ENCODE measurements at places on chromosomes 2 and 18.

DNA sequence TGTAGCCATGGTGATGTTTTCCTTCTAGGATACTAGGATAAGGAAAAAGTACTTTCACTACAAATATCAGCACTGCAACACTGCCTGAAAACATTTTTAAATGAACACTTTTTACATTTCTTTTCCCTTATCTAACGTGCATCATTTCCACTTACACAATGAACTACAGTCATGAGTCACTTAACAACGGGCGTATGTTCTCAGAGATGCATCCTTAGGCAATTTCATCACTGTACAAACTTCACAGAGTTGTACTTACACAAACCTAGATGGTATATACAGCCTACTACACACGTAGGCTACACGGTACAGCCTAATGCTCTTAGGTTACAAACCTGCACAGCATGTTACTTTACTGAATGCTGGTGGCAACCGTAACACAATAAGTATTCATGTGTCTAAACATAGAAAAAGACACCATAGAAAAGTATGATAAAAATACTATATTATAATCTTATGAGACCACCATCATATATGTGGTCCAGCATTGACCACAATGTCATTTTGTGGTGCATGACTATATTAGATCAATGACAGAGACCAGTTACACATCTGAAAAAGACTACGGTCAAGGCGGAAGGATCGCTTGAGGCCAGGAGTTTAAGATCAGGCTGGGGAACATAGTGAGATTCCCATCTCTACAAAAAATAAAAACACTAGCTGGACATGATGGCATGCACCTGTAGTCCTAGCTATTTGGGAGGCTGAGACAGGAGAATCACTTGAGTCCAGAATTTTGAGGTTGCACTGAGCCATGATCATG, 39.8 kb downstream of the WDR33 start:
- DNase-seq, result peak; percentile 21

- no peak for DNase-seq
Observed at GRCh38 chr18:23529604-23530003, 26.3 kb downstream of the RMC1 start.

DNA sequence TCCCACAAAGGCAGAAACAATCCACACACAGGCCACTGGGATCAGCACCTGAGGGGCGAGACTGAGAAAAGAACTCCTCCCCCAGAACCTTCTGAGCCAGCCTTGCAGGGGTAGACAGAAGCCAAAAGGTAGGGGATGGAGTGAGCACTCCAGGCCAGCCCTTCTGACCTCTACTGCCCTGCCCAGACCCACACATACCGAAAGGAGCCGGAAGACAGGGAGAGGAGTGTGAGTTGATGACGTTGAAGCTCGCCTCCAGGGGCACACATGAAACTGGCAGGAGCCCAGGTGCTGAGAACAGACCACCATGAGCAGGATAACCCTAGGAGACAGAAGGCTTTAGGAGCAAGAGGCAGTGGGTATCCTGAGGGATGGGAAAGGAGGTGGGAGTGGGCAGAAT, 1.8 kb downstream of the SLC23A3 start:
- no peak for DNase-seq

DNA sequence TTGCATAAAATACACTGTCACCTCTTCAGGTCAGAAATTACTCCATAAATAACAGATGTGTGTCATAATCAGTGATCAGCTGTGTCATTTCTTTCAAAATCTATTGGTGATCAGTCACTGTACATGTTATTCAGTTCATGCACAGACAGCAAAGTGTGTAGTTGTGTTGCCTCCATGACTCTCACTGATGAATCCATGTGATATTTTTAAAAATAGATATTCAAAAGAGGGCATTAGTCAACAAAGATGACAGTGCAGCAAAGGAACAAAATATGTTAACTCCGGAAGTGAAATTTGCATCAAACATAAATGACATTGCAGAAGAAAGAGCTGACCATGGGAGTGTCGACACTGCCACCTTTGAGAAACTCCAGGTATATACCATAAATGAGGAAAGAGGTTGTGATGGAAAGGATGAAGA, 17.1 kb upstream of the MCM6 start:
- DNase-seq, result no peak

DNA sequence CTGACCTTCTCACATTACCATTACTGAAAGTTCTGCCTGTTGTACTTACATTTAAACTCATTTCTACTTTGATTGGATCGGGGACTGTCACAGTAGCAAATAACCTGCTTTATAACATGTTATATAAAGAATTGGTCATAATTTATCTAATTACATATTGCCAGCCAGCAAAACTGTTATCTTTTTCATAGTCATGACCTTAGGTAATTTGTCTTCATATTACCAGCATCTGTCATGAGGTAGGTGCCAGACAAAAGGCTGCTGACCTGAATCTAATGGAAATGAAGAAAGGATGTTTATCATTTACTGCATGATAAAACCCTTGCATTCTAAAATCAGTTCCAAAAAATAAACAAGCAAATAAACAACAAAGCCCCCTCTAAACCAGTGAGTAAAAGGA, 89.4 kb upstream of the LRP1B start:
- no peak for DNase-seq

DNA sequence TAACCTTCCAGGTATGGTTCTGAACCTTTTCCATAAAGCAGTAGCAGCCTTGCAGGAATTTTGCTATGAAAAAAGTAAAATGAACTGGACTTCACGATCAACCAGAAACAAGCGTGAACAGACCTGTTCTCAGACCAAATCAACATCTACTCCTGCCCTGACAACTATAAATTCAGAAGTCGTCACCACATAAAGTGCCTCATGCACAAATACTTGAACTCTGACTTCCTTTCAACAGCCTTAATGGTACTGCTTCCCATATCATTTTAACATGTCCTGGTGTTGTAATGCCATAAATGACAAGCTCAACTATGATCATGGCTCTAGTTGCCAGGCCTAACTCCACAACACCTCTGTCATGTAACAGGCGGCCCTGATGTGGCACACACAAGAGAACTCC, 262.4 kb downstream of the MTX2 start:
- no peak for DNase-seq

- DNase-seq, result no peak
Observed at GRCh38 chr18:45653090-45653489, 37.8 kb downstream of the SLC14A2 start.

DNA sequence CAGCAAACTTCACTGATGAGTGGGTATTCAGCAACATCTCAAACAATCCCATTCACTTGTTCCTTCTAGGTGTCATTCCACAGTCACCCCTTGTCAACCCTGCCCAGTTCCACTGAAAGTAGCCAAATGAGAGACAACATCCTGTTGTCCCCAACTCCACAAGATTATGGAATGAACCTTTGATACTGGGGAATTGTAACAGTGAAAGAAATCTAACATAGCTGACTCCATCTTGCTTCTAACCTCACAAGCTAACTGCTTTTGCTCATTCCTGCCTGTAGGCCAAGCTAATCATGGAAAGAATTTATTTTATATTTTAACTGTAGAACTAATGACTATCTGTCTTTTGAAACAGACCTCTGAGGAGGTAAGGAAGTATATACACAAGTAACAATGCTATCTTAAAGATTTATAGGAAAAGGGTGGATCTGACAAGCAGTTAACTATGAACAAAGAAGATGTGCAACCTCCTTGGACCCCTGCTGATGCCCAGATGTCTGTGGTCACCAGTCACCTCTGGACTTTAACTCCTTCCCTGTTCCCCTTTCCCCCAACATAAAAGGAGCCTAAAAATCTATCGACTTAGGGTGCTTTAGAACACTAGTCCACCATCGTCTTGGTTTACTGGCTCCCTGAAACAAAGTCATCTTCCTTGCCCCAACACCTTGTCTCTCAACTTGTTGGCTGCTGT, 6.9 kb upstream of the ANXA4 start:
- DNase-seq, result no peak
